CD4-positive, alpha-beta T cell (primary cell): ENCODE measurements at places on chromosomes 1 and 21.

DNA sequence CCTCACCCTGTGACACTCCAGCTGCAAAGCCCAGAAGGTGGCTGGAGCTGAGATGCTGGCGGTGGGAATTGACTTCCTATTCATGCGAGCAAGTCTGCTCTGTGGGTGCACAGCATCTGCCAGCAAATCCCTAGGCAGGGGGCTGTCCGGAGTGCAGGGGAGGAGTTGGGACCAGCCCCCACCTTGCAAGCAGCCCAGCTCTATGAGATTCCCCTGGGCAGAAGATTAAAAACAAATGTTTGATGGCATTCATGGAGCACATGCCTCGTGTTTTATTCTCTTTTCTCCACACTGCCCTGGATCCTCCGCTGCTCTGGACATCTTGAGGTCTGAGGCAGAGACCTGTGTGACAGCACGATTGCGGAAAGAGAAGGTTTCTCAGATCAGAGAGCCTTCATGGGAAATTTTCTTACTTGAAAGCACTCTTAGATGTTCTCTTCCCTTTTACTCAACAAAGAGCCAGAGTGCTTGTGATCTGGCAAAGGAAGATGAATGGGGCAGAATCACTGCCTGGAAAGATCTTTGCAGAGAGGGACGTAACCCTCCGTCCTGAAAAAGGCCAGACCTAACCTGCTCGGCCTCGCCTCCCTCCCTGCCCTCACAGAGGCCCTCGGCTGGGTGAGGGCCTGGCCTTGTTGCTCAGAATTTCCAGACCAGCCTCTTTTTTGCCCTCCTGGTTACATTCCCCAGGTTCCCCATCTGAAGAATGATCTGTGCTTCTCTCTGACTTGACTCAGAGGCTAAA is 597.1 kb downstream of the KIF26B start:
- no peak for DNase-seq

DNA sequence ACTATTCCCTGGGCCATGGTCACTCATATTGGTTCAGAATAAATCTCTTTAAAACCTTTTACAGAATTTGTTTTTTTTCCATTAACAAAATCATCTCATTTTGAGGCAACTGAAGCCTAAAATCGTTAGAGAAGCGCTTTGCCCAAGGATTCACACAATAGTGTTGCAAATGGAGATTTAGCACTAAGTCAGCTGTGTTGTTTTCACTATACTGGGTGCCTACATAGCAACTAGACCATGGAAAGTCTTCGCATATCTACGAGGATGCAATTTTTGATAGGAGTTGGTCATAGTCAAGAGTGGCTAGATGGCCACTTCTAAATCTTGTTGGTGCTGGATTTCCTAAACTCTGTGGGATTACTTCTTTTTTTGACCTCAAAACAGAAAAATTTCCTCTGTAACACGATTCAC is 530 bp upstream of the TIPRL start:
- no peak for DNase-seq

DNA sequence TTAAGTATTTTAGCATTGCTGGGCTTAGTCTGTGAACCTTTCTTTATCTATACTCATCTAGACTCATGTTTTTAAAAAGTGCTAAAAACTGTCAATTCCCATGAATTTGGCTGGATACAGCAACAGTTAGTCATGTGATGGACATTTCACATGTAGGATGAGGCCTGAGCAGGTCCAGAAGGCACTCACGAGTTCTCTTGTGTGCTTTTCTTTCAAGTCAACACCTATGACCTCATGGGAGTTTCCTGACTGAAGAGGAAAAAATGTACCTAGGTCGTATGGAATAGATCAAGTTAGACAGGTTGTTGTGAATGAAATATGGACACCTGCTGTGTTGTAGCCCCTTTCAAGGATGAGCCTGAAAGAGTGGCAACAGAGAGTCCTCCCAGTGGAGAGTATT is 394.2 kb downstream of the DUSP10 start:
- DNase-seq, result no peak

DNA sequence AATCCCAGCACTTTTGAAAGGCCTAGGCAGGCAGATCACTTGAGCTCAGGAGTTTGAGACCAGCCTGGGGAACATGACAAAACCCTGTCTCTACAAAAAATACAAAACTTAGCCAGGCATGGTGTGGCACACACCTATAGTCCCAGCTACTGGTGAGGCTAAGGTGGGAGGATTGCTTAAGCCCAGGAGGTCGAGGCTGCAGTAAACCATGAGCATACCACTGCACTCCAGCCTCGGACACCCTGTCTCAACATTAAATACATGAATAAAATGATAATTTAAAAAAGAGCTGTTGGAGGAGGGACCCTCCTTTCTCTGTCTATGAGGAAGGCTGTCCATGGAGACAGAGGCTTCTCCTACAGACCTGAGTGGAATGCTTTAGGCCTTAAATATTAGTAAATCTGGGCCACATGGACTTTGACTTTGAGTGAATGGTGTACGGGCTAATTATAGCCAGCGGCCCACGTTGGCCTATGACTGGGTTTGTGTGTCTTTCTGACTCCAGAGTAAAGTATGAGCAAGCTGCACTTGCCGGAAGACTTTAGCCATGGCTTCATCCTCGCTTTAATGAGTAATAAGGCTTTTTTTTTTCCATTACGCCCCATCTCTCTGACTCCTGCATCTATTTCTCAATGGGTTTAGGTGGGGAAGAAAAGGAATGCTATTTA is 21.3 kb downstream of the RAB3B start:
- DNase-seq, result no peak

GRCh38 chr1:203911806-203912205 is 50.4 kb downstream of the SNRPE start:
- DNase-seq, result no peak

- no peak for DNase-seq
Measured at GRCh38 chr1:232110281-232111090, 483.9 kb downstream of the DISC1 start.

GRCh38 chr21:42357307-42357706 is 6.5 kb upstream of the TFF2 start:
- DNase-seq, result no peak

DNA sequence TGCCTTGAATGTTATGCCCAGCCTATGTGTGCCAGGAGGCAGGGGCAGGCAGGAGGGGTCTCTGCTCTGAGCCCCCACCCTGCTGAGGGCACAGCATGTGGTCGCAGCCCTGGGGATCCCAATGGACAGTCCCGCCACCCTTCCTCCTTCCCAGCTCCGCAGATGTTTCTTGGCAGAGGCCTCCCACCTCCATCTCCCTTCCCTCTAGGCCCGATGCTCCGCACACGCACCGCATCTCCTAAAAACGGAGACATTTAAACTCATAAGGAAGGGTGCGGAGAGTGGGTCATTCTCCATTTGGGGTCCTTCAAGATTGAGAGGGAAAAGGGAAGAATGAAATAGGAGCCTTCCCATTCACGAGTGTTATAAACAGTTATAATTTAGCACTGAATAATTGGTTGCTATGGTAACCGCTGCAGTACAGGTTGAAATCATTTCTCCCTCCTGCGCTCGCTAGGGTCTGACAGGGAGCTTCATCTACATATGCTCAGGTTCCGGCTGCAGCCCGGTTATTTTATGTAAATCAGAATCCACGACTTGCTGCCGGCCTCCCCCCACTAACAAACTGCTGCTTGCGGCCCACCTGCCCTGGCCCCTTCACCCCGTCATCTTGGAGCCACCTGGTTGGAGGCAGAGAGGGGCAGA is 16.0 kb downstream of the CHD5 start:
- DNase-seq, result no peak

GRCh38 chr1:242761556-242761955 is 237.1 kb upstream of the PLD5 start:
- DNase-seq, result no peak
